ENCODE measurements at places on chromosomes 11 and 22. TPM values are rescaled to one million over a fixed set of nuclear protein-coding genes. Genes with fewer than 3 reads are reported as not detected.

- no peak for DNase-seq
Measured at GRCh38 chr11:119845756-119846155, 116.8 kb upstream of the NECTIN1 start.

- DNase-seq, result no peak
Measured at GRCh38 chr11:93652161-93652597, 9.3 kb upstream of the CEP295 start.

- peak; percentile 9 for DNase-seq
Measured at GRCh38 chr11:65822776-65823528, 10.8 kb upstream of the SNX32 start.

- DNase-seq, result no peak
Measured at GRCh38 chr11:14544611-14545010, 24.4 kb upstream of the PSMA1 start.

Gene OR56A1
- total RNA-seq, result 0.05 TPM

Gene PAX6
- total RNA-seq, result not detected

- DNase-seq, result no peak
Measured at GRCh38 chr22:43172191-43172590, 14.7 kb downstream of the TTLL12 start.

DNA sequence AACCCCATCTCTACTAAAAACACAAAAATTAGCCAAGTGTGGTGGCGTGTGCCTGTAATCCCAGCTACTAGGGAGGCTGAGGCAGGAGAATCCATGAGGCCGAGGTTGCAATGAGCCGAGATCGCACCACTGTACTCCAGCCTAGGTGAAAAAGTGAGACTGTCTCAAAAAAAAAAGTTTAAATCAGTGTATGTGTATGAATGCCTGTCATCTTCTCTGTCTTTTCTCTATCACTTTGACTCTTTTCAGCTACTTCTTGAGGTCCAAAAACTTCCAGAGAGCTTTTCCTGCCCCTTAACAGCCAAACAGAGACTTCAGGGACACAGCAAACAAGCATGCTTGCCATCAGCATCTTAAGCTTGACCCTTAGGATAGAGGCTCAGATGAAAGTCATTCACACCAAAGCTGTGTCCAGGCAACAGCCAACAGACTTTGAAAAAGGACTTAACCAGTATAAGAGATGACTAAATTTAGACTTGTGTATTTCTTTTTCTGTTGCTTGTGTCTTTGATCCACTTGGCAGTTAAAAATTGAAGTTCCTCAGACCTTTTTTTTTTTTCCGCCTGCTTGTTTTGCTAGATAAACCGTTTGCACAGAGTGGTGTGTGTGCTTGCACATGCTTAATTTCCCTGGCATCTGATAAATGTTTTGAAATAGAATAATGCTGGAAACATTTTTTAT, 151.9 kb downstream of the DBX1 start:
- no peak for DNase-seq

Gene IRF7
- 10.3 TPM for total RNA-seq

DNA sequence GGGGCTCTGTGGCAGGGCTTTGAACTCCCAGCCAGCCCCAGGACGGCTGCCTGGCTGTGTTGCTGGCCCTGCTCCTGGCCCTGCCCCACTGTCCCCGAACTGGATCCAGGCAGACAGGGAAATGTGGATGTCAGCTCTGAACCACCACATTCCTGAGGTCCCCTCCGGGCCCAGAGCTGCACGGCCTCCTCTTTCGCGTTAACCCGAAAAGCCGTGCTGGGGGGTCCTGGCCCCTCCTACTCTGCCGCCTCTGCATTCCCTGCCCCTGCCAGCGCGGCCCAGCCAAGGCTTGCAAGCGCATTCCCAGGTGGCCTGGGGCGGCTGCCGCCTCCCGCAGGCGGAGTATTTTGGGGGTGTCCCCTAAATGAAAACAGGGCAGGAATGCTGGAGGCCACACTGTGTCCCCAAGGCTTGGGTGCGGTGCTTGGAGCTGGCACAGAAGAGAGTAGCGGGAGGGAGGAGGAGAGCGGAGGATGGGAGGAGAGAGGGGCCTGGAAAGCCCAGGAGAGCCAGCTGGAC, 5.4 kb downstream of the LINC01488 start:
- DNase-seq, result peak; percentile 83

- DNase-seq, result no peak
Measured at GRCh38 chr22:22030493-22031182, 48.1 kb upstream of the TOP3B start.

DNA sequence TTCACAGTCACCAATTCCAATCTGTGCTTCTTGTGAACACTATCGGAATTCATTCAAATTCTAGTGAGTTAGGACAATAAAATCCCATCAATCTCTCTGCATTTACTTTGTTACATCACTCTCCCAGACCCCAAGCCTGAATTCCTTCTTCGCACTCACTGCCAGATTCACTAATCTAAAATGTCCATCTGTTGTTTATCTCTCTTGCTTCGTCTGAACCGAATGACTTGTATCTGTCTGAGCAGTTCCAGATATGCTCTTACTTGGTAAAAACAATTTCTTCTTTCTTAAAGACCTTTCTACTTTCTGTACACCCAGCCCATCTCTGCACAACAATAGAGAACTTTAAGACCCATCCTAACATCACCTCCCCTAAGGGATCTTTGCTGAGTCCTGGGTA, 7.0 kb downstream of the MMP10 start:
- no peak for DNase-seq

DNA sequence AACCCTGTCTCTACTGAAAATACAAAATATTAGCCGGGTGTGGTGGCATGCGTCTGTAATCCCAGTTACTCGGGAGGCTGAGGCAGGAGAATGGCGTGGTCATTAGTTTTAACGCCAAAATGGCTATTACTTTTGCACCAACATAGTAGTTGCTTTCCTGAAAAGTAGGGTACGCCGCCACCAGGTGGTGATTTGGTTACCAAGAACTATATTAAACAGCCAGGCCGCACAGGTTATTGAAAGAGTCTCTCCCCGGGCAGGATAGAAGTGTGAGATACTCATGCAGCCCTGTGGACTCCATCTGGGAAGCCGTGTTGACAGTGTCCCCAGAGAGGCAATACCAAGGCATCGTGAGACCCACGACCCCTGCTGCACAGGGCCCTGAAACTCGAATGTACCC, 24.6 kb upstream of the LRRC32 start:
- no peak for DNase-seq

DNA sequence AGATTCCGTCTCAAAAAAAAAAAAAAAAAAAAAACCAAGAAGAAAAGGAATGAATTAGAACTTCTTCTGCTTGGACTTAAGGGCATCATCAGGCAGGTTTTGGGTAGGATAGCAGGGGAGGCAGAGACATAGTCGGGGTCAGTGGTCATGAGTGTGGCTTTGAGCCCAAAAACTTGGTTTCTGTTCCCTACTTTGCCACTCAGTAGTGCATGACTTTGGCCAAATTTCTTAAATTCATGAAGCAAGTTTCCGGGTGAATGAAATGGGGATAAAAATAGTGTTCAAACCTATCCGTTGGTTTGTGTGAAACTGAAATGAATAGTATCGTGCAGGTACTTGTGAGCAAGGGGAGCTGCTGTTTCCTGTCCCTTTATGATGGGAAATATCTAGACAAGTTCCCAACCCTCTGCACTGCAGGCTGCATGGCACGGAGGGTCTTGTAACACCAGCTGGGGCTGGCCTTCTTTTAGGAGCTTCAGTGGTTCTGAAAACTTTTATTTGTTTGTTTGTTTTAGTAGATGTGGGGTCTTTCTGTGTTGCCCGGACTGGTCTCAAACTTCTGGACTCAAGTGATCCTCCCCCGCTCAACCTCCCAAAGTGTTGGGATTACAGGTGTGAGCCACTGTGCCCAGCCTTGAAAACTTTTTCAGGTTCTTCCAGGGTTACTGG, 18.4 kb downstream of the NEAT1 start:
- DNase-seq, result peak; percentile 60

DNA sequence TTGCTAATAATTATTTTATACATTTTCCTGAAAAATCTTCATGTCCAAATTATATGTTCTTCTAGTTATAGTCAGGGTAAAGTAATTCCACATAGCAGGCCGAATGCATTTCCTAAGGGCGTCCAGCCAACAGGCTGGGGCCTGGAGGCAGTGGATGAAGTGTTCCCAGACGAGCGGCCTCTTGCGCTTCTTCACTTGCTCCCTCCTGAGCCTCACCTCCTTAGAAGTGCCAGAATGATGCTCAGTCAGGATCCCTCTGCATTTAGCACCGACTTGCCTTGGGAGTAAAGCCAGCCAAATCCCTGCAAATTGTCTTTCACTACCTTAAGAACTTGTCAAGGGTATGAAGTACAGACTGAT, 1.5 kb downstream of the OLFML1 start:
- no peak for DNase-seq

DNA sequence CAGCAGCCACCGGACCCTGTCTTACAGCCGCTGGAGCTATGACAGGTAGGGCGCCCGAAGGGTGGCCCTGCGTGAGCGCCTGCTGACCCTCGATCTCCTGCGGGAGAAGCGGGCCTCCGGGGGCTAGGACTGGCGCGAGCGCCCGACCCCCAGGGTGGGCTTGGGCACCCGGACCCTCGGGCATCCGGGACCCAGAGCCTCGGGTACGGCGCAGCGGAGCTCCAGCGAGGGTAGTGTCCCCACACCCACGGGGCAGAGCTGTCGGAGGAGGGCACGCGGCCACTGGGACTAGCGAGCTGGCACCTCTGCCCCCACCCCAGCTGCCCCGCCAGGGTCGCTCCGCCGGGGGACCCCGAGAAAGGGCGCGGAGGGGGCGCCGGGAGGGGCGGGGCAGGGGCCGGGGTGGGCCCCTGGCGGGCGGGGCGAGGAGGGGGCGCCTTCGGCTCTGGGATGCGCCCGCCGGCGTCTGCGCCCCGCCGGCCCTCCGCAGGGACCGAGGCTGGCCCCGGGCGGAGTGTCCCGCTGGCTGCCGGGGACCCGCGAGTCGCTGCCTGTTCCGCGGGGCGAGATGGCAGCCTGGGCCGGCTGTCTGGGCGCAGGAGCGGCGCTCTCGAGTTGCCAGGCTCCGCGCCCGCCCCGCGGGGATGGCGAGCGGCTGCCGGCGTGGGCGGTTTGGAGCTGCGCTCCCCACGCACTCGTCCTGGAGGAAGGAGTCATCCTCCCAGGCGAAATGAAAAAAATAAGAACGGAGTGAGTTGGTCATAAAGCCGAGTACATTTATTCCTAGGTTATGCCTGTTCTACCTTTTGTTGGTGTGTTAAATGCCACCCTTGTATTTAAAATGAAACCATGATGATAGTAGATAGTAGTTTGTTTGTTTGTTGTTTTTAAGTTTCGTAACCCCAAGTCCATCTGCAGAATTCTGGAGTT, 32.4 kb downstream of the EIF3F start:
- peak; percentile 81 for DNase-seq

Gene NRXN2
- 8.8 TPM for total RNA-seq

GRCh38 chr11:30984827-30985226, 384.7 kb downstream of the DCDC1 start:
- DNase-seq, result no peak

DNA sequence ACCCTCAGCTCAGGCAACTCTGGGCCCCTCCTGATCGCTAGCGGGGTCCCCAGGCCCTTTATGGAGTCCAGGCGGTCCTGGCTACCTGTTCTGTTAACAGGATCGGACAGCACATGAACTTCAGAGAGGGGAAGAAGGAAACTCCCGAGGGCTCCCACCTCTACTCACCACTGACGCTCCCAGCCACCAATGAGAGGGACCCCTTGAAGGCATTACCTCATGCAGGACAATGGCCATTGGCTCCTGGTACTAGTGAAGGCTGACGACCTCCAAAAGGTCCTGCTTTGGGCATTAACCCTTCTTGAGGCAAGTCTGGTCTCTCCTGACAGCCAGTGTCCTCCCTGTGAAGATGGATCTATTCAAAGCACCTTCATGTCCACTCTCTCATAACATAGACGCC, 71.5 kb upstream of the LMO1 start:
- DNase-seq, result no peak

Gene MPEG1
- 44.8 TPM for total RNA-seq

Gene EHD1
- 135 TPM for total RNA-seq

- DNase-seq, result no peak
Measured at GRCh38 chr22:25162561-25162960, 37.1 kb upstream of the CRYBB3 start.

DNA sequence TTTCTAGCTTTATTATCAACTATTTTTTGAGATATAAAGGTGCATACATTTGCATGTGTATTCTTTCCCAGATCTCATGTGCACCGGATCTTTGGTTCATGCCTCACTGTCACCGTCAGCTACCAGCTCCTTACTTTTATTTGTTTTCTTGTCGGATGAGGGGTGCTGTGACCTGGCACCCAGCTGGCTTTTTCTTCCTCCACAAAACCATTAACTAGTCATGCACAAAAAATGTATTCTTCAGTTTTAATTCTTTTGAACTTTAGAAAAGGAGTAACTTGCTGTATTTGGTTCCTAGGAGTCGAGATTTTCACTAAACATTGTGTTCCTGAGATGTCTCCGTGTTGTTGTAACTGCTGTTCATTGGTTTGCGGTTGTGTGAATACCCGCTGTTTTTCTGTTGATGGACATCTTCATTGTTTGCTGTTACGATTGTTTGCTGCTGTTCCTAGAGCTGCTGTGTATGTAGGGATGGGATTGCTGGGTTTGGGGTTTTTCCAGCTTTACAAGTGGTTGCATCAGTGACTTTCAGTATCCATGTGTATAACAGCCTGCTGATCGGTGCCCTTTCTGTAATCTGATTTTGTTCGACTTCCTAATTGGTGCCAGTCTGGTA, 39.4 kb downstream of the MOV10L1 start:
- no peak for DNase-seq

Gene TMPRSS5
- 0.76 TPM for total RNA-seq

DNA sequence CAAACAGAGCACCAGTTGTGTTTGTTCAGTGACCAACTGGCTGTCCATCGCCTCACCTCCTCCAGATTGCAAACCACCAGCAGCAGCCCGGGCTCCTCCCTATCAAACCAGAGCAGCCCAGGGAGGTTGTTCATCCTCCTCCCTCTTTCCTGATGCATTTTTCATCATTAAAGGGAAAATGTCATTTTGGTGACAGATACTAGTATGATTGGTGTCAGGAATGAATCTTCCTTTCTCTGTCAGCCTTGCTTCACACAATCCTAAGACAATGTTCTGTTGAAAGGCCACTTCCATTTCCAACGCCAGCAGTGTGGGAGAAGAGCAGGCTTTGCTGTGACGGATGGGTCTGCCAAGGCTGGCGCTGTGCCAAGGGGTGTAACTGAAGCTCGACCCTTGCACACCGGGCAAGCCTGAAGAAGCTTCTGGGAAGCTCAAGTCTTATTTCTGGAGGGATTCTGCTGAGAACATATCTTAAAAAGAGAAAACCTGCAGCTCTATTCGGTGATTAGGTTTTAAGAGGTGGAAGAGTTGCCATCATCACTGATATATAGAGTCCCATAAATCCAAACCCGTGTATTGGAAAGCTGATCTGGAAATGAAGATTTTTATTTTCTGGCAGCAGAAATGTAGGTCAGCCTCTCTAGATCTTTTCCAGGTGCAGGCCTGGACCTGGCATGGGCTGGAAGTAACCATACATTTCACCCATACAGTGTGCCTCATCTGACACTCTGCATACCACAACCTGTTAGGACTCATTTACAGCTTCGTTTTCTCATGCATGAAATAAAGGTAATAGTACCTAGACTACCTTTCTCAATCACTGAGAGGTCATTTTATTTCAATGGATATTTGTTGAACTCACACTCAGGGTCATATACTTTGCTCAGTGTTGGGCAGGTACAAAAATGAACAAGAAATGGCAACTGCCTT, 524.5 kb downstream of the NTM start:
- no peak for DNase-seq

Gene LDHAL6A
- not detected for total RNA-seq

Gene SMTNL1
- total RNA-seq, result not detected

Gene SYT9
- 0.10 TPM for total RNA-seq

Gene MFRP
- total RNA-seq, result not detected

- DNase-seq, result no peak
Measured at GRCh38 chr11:34620820-34621792, at the start of gene EHF. Gene EHF (plus strand): TSS chr11:34621093. CDS start chr11:34642631, 21,538 bp downstream.

All from posterior vena cava (tissue), 2 donors.